Sigmoid colon (tissue), 7 donors: ENCODE measurements at places on chromosomes 12 and 14.

GRCh38 chr14:38724621-38725020, 378.4 kb downstream of the SEC23A start:
- DNase-seq = no peak

GRCh38 chr12:115227137-115227615, 543.2 kb upstream of the TBX3 start:
- no peak for DNase-seq

DNA sequence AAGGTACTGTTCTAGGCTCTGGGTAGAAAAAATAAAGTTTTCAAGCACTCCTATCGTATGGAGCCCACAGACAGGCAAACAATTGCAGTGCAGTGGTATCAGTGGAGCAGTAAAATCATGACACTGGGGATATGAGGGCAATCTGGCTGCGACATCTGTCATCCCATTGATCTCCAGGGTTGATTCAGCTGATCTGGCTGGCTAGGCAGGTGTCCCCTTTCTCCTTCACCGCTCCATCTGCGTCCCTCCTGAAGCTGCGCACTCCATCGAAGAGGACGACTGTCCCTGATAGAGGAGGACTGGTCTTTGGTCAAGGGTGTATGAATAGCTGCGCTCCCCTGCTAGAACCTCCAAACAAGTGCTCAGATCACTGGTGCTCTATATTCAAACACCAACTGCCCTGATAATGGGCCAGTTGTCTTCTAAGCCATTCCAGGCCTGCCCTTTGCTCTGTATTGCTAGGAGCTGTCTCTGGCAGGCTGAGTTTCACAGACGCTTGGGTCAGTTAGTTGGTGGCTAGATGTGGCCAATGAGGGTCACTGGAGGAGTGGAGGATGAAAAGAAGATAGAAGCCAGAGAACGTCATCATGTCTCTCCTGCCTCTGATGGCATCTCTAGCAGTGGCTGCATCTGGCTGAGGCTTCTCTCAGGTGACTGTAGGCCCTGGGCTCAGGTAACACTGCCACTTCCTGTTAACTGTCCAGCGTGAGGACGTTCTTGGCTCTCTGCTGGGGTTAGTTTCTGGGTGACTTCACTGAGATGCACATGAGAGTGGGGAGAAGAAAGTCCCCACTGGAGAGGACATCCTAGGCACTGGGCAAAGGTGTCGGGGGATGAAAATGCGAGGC, 205.0 kb upstream of the FOXN3 start:
- DNase-seq = no peak

- no peak for DNase-seq
Measured at GRCh38 chr14:50533241-50533705, 904 bp upstream of the MAP4K5 start.

- no peak for DNase-seq
Measured at GRCh38 chr14:59267046-59267445, 78.6 kb downstream of the DAAM1 start.

DNA sequence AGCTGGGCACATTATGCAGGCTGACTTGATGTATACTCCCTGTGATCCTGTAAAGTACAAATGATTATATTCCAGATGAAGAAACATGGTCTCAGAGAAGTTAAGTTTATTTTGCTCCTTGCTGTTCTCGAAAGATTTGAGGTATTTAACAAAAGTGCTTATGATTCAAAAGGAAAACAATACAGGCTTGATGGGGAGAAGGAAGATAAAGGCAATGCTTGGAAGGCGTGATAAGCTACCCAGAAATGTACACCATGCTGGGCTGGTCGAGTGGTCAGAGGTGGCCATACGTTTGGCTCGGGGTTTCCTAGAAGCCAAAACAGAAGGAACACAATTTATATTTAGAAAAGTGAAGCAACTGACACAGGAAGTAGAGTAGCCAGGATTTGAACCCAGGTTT, 201.0 kb downstream of the KTN1 start:
- no peak for DNase-seq

GRCh38 chr12:88889326-88890110, 309.2 kb upstream of the KITLG start:
- no peak for DNase-seq

DNA sequence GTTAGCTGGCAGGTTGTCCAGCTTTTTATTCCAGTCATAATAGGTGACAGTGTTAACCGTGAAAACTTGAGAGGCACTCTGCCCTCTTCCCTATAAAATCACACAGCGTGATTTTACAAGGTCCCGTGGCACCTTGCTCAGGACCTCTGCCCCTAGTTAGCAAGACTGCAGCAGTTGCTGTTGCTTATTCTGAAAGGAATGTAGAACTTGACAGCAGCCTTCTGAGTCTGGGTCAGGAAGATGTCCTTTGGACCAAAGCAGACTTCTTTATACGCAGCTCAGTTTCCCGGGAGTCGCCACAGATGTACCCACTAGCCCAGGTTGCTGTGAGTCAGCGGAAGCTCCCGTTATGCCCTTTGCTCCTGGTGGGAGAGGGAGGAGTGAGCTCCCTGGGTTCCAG, 13.2 kb downstream of the PRKAB1 start:
- no peak for DNase-seq

- DNase-seq = no peak
Measured at GRCh38 chr14:55782166-55782565, 202.2 kb downstream of the KTN1 start.

DNA sequence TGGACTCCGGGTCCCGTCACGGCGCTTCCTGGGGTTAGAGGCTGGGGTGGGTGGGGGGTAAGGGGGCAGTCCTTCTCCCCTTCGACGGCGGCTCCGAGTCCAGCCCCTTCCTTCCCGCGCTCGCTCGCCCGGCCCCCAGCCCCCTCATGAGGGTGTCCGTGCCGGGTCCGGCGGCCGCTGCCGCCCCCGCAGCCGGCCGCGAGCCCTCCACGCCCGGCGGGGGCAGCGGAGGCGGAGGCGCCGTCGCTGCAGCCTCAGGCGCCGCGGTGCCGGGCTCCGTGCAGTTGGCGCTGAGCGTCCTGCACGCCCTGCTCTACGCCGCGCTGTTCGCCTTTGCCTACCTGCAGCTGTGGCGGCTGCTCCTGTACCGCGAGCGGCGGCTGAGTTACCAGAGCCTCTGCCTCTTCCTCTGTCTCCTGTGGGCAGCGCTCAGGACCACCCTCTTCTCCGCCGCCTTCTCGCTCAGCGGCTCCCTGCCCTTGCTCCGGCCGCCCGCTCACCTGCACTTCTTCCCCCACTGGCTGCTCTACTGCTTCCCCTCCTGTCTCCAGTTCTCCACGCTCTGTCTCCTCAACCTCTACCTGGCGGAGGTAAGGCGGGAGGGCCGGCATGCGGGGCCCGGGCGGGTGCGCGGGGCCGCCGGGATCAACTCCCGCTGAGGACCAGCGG, 500 bp downstream of the GPR137C start:
- peak; percentile 75 for DNase-seq

- no peak for DNase-seq
Measured at GRCh38 chr12:113788020-113788856, 177.9 kb downstream of the RBM19 start.

DNA sequence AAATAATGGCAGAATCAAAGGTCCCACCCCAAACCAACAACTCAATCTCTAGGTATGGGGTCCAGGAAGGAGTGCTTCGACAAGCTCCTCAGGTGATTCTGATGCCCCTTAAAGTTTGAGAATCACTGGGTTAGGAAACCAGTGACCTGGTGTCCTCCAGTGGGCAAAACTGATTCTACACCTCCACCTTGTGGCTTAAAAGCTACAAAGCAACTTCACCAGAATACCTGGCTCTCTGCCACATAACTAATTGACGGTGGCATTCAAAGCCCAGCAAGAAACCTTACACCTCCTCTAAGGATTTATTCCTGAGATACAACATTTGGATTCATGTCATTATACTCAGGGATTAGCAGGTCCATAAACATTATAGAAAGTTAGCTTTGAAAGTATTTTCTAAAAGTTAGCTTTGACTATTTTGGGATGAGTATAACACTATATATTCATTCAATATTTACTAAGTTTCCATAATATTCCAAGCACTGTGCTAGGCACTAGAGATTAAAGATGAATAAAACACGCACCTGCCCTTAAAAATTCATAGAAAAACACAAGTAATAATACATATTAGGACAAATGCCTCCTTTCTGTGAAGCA, 45.4 kb downstream of the DCAF5 start:
- no peak for DNase-seq

DNA sequence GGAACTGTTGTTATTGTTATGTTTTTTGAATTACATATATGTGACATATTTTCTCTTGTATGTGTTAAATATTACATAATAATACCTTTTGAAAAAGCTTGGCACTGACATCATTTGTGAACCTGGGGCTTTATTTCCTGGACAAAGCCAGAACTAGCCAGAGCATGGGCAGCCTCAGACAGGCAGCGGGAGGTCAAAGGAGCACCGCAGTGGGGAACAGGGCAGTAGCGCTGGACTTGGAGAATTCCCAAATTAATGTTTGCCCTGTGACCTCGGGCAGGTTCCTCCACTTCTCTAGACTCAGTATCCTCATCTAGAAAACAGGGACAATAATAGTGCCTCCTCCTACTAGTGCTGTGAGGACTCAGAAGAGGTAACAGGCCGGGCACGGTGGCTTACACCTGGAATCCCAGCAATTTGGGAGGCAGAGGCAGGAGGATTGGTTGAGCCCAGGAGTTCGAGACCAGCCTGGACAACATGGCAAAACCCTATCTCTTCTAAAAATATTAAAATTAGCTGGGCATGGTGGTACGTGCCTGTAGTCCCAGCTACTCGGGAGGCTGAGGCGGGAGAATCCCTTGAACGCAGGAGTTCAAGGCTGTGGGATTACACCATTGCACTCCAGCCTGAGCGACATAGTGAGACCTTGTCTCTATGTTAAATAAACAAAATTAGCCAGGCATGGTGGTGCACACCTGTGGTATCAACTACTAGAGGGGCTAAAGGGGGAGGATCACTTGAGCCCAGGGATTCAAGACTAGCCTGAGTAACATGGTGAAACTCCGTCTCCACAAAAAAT, 27.3 kb upstream of the ITPK1 start:
- no peak for DNase-seq

DNA sequence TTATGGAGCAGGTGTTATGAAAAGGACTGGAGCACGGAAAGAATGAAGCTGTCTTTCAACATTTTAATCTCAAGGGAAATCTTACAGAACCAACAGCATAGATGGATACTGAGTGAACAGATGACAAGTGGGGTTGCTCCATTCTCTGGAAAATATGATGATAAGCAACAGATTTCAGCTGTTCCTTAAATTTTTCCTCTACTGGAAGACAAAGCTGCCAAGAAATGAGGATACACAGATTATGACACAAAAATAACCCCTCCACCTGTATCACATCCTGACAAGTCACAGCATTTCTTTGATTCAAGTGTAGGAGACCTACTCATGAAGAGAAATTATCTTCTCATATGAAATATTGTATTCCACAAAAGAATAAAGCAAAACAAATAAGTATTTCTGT, 13.0 kb upstream of the TMTC2 start:
- no peak for DNase-seq

DNA sequence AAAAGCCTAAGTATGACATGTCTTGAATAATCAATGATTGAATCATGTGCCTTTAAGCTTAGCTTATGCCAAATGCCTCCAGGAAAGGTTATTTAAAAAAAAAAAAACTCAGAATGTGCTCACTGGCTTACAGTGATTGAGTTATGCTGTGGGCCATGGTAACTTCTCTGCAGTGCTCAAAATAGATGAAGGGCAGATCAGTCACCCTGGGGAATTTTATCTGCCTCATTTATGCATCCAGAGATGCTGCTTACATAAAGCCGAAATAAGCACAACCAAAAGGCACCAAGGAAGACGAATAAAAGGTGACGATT, 118.7 kb upstream of the MDM1 start:
- DNase-seq = no peak

DNA sequence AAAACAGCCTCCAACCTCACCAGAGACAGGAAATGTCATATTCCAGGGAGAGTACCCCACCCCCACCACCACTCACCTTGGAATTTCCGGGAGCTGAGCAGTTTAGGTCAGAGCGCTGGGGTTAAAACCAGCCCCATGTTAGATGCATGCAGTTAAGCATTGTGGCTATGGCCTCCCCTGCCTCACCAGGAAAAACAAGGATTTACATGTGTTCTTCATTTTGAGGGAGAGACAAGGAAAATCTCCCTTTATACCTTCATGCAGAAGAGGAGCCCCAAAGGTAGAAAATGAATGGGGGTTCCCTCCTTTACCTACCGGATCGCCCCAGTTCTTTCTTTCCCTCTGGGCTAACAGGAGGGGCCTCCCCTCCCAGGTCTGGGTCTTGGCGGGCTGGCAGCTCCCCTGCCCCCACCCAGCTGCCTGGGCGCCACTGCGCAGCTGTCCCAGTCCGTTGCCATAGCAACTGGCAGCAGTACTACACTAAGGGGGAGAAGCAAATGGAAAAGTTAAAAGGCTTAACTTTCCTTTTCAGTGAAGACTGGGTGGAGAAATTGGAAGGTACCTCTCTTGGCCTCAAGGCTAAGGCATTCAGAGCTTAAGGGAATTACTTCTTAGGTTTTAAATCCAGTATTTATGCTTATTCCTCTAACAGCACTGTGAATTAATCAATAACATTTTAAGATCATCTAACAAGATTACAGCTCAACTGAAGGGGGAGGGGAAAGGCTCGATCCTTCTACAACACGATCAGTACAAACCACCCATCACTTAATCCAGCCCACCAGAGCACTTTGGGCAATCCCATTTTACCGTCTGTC, 20.5 kb downstream of the CBX5 start:
- DNase-seq = peak; percentile 92

- DNase-seq = peak; percentile 68
Measured at GRCh38 chr12:119673634-119674033, 5.7 kb downstream of the PRKAB1 start.

DNA sequence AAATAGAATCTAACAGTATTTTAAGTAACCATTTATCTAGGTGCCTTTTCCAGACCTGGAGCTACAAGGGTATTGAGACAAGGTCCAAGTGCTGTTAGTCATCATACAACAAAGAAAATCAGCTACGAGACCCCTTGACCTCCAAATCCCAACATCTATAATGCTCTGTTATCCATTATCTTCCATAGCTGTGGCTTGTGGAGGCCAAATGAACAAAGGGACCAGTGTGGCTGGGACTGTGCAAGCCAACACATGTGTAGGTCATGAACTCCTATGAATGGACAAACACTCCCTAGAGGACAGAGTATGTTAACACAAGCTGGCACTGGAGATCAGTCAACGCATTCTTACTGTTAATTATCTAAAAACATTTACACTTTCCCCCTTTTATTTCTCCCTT, 374.5 kb downstream of the EMP1 start:
- DNase-seq = no peak
